Calu3 (cell line): ENCODE measurements at places on chromosomes 4 and X. TPM values are rescaled to one million over a fixed set of nuclear protein-coding genes. Genes with fewer than 3 reads are reported as not detected.
A peak's percentile ranks its signal among the peaks of the same experiment; 100 is the strongest.

Gene ZNF674
- total RNA-seq, result 7.0 and 7.1 TPM in 2 replicates

Gene CTPS2
- total RNA-seq, result 22.2 and 23.2 TPM in 2 replicates

Gene SFRP2
- not detected in 2 replicates for total RNA-seq

Gene SLC6A14
- 77.7 and 83.7 TPM in 2 replicates for total RNA-seq

Gene ATP8A1
- total RNA-seq, result 0.73 and 0.76 TPM in 2 replicates

Gene MAGEB1
- not detected in 2 replicates for total RNA-seq

Gene ZNF81
- 10.5 and 10.7 TPM in 2 replicates for total RNA-seq

Gene CPZ
- not detected in 2 replicates for total RNA-seq

Gene TXK
- 2.8 and 4.6 TPM in 2 replicates for total RNA-seq

Gene EGF
- total RNA-seq, result 1.4 and 1.6 TPM in 2 replicates

Gene NUP62CL
- total RNA-seq, result 14.6 and 18.0 TPM in 2 replicates

Gene TCEAL3
- 9.1 TPM in 2 replicates for total RNA-seq

GRCh38 chr4:38273407-38273806, 313.2 kb downstream of the PTTG2 start:
- no peak for DNase-seq

DNA sequence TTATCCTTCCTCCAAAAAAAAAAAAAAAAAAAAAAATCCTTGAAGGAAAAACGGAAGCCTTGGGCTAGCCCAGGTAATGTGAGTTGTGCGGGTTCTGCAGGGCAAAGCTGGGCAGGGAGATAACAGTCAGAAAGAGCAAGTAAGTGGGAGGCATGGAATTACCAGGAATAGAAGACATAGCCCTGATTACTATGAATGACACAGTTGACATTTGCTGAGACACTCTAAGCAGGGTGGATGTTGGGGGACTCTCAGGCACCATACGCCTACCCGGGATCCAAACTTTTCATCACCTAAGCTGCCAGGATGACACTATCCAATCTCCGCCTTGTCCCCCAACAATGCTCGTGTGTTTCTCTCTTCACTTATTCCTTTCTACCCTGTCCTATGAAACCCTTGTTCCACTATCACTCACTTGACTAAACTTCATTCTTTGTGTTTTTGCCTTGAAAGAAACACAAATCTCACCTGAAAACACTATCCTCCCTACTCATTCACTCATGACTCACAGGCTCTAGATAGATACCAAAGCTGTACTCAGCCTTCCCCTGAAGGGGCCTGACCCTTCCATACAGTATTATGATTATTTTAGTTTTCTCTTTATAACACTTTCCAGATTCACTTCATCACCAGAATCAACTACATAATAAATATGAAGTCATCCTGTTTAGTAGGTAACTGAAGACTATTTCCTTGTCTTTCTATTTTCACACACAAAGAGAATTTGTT, 158.4 kb downstream of the INPP4B start:
- no peak for DNase-seq

- no peak for DNase-seq
These were observed 1.9 kb downstream of the SHOX start for GRCh38 chrX:632366-633042.

DNA sequence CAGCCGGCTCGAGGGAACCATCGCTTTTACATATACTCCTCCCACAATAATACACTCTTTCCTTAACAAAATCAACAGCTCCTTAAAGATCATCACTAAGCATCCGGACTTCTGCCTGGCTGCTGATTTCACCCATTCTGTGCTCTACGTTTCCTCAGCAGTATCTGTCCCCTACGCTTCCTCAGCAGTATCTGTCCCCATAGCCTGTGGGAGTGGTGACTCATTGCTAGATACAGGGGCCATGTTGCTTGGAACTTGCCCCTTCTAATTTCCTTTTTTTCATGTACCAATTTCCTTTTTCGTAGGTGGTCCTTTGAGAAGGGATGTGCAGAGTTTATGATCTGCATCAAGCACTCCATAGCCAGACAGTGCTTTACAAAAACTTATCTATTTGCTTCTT, 18.6 kb downstream of the MAP3K15 start:
- DNase-seq, result no peak

DNA sequence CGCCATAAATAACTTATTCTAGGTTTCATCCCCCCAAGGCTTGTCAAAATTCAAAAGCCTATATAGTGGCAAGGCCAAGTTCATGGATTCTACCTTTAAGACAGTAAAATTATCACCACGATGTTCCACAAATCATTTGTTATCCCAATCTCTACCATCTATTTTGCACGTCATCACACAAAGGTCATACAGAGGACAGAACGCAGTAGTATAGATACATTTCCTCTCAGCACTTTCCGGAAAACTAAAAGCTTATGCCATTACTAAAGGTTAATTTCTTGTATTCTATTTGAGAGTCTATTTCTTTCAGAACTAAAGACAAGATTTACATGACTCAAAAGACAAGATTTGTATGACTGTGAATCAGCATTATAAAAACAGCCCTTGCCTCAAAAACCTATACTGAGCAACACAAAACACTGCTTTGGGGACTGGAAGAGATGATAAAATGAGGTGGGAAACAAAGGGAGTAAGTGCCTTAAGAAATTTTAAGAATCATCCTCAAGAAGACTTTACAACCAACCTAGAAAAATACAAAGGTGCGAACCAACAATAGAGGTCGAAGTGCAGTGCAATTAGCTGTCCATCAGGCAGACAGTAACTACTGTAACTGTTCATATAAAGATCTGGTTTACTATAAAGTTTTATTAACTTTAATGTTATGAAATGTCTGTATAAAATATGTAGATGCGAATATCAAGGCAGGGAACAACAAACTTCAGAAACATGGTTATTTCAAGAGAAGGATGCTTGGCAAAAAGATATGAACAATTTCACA, 7.6 kb downstream of the UBE2D3 start:
- DNase-seq, result no peak

DNA sequence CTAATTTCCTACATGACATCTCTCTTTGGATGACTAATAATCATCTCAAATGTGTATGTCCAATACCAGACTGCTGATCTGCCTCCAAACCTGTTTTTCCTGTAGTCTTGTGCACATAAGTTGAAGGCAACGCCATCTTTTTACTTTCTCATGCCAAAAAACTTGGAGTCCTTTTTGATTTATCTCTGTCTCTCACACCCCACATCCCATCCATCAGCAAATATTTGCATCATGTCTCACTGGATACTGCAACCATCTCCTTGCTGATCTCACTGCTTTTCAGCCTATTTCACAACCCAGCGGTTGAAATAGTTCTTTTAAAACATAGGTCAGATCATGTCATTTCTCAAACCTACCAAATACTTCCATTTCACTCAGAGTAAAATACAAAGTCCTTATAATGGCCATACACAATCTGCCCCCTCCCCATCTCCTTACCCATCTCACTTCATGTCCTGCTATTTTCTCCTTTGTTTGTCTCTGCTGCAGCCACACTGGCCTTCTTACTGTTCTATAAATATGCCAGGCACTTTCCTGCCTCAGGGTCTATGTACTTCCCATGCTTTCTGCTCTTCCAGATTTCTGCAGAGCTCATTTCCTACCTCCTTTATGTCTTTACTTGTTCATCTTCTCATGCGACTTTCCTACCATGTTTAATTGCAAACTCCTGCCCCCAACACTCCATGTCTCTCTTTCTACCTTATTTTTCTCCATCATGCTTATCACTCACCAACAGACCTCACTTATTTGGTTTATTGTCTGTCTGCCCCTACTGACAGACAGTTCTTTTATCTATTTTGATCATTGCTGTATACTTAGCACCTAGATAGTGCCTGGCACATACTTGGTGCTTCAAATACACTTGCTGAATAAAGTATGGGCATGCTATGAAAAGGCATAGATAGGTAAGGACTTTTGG, 98.8 kb downstream of the ANXA3 start:
- DNase-seq, result no peak

- no peak for DNase-seq
These were observed 25.8 kb upstream of the PBDC1 start for GRCh38 chrX:76147106-76147505.

DNA sequence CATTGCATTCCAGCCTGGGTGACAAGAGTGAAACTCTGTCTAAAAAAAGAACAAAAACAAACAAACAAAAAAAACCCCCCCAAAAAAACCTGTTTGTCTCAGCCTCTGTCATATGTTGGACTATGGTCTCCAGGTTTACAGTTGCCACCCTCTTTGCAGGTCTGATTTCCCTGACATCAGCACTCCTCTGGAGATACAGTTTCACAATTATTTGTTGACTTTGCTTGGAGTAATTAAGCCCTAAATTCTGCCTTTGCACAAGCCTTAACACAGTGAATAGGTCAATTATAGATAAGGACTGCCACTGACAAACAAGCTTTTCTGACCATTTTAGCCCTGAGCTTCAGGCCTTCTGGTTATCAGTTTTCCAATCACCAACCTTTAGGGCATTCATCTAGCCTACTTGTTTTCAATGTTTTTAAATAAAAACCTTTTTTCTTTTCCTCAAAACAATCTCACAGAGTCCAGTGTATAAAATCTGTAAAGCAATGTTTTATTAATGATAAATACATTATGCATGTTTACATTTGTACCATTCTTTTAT, 20.4 kb upstream of the MAPK10 start:
- DNase-seq, result no peak

DNA sequence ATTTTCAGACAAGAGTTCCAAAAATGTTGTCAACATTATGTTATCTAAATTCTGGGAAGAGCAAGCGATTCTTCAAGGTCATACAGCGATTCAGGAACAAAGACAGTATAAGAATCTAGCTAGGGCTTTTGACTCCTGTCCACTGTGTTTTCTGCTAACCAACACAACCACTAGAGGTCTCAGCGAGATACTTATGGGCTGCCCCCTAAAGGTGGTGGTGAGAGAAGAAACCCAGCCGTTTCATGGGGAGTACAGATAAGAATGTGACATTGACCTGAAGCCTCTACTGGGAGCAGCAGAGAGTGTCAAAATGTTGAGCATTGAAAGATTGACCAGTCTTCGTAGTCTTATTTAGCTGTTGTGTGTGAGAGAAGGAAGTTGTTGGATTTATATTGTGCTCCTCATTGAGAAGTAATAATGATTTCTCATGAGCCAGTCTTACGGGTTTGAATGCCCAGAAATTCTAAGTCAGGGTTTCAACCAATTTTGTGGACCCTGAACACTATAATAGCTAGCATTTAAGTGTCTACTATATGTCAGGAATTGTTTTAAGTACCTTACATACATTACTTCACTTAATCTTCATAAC, 168.3 kb downstream of the SPRY1 start:
- peak; percentile 68 for DNase-seq

DNA sequence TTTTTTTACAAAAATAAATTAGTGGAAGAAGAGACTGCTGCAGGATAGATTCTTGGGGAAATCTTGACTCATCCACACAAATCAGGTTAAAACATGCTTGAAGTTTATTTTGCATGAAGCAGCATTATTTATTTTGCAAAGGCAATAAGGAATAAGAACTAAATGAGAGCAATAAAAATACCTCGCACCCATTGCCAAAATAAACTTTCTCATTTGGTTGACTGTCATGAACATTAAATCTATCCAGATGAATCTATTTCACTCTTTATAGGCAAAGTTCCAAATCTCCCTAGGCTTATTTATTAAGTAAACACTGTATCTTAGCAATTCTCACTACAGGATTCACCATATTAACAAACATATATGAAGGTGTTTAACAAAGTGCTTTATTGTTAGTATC, 58.9 kb downstream of the HOPX start:
- DNase-seq, result no peak

- no peak for DNase-seq
These were observed 156.8 kb upstream of the RASGEF1B start for GRCh38 chr4:81628489-81628888.
